ENCODE measurements at places on chromosomes 7 and 10.

DNA sequence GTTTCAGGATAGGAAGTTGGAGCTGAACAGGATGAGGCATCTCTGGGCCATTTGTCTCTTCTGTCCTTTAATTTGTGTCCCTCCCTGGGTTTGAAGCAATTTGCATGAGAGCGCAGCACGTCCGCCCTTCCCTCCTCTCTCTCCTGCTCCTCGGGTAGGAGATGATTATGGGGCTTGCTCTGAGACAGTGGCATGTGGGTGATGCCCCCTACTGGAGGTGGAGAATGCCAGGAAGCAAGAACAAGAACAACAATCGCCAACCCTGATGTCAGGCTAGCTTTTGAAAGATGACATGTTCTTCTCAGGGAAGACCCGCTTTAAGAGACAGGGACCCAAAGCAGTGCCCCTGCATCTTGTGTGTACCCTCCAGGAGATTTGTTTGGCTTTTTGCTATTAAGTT, 63.9 kb upstream of the LOXL4 start:
- DNase-seq: peak; percentile 45

DNA sequence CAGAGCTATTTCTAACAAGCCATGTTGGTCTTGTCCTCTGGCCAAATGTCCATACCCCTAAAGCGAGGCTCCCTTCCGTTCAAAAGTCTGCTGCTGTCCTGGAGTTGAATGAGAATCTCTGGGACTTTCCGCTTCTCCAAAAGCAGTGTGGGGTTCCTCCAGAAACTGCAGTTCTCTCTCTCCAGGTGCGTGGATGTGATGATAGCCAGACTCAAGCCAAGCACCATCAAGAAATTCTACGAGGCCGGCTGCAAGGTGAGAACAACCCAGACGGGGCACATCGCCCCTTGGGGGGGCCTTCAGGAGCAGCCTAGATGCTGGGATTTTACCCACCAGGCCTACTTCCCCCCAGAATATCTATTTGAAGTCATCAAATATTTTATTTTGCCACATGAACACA, 26.5 kb downstream of the BTBD16 start:
- no peak for DNase-seq

DNA sequence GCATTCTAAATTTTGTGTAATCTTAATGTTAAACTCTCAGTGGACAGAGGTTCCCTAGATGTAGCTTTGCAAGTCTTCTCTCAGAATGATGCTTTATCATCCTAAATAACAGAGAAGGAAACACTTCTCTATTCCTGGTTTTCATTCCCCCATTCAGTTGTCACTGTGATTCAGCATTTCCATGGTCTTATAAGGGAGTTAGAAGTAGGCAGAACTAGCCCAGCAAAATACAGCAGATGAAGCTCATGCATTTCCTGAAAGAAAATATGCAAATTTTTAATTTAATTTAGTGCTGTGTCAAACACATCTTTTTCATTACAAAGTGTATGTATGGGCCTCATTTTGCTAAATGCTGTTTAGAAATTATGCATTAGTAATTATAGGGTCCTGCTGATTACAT, 70.1 kb downstream of the ITPRID1 start:
- no peak for DNase-seq

GRCh38 chr10:100413173-100413572, 49.6 kb upstream of the WNT8B start:
- DNase-seq: peak; percentile 33

DNA sequence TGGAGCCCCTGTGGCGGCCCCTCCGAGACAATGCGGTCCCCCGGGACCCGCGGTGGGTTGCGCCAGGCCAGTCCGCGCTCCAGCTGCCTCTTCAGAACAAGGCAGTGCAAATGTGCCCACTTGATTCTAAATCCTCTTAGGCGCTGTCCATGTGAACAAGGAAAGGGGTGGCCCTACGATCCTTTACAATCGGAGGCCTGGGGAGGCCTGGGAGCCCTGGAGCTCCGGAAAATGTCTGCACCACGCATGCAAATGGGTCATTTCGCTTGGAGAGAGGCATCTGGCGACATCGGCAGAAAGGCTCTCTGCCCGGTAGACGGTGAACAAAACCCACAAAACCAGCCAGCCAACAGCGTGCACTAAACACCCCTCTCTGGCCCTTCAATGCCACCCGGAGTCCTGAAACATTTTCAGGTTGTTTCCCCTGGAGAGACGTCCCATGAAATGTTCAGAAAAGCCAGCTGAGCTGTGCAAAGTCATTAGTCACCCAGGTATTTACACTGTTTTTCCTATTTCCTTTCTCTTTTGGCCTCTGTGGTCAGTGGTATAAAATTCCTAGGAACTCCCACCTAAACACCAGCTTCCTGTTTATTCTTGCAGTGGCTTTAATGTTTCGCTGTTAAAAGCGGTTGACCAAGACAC, 102.8 kb upstream of the ZNF438 start:
- DNase-seq: no peak

DNA sequence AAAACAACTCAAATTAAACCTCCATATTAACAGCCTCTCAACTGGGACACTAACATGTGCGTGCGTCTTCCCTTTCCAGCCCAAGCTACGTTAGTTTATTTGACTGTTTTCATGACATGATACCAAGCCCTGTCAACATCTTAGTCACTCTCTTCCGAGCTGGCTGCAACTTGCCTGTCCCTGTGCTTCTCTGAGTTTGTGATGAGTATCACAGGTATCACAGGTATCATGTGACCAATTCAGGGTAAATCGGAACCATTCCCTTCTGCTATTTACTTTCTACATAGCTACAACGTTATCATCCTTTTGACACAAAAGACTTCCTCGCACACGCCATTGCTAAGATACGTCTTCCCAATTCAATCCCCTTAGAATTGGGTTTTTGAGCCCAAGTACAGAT, 70.2 kb downstream of the CAV1 start:
- no peak for DNase-seq

GRCh38 chr7:157009778-157010587, 480 bp downstream of the MNX1 start:
- DNase-seq: no peak

DNA sequence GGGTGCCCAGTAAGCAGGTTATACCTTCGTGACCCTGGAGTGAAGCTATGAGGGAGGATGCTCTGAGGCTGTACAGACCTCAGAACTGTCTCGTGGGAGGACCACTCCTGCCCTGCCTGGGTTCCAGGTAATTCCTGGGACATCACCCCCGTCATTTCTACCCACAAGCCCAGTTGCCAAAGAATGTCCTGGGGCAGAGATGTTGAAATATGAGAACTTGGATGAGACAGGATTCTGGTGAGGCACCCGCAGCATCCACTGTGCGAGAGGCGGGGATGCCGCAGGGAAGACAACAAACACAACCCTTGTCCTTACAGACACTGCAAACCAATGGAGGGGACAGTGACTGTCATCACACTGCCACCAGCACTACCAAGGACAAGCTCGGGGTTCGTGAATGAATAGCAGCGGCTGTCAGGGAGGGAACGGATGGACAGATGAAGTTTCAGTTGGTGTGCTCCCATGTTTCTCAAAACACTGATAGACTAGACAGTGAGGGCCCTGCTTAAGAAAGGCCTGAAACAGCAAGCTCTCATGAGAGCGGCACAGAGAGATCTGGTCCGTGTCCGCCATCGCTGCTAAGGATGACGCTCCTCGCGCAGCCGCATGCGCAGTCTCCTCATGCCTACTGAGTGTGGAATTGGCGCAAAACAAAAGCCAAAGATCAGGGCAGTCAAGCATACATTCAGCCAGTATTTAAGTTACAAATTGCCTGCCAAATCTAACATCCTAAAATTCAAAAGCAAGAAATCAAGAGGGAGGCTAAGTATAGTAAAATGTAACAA, 82.0 kb upstream of the RHEB start:
- no peak for DNase-seq

GRCh38 chr10:53748319-53748718, 975.7 kb upstream of the MBL2 start:
- DNase-seq: no peak

GRCh38 chr10:74194999-74195398, 44.0 kb downstream of the ADK start:
- no peak for DNase-seq

DNA sequence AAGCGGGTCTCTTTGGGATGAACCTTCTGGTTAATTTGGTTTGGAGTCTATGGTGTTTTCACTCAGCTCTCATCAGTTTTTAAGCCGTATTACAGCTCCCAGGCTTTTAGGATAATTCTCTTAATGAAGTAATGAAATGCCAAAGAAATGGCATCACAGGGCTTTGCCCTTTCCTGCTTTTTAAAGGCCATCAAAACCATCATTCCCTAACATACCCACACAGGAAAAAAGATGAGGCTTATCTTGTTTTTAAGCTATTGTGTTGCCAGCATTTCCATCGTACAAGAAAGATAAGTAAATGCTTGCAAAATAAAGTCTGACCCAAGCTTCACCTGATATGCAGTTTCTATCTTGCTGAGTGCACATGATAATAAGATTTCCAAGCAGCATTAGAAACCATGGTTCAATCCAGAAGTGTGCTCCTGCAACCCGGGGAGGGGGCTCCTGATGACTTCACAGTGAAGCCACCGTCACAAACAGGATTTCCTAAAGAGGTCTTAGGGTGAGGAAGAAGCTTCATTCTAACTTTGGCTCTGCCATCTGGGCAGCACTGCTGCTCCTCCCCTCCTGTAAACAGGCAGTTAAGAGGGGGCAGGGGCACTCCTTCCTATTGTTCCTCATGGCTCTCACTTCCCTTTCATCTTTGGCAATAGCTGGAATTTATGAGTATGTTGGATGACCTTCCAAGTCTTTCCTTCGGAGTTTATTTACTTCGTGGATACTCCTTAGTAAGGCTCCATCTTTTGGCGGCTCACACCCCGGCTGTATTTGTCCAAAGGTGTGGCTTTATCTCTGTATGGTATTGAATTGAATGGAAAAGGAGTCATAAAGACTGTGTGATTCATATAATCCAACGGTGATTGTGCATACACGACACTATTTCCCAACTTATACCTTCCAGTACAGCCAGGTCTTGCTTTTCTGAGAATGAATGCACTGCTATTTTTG, 55.2 kb upstream of the FAM133B start:
- DNase-seq: no peak

DNA sequence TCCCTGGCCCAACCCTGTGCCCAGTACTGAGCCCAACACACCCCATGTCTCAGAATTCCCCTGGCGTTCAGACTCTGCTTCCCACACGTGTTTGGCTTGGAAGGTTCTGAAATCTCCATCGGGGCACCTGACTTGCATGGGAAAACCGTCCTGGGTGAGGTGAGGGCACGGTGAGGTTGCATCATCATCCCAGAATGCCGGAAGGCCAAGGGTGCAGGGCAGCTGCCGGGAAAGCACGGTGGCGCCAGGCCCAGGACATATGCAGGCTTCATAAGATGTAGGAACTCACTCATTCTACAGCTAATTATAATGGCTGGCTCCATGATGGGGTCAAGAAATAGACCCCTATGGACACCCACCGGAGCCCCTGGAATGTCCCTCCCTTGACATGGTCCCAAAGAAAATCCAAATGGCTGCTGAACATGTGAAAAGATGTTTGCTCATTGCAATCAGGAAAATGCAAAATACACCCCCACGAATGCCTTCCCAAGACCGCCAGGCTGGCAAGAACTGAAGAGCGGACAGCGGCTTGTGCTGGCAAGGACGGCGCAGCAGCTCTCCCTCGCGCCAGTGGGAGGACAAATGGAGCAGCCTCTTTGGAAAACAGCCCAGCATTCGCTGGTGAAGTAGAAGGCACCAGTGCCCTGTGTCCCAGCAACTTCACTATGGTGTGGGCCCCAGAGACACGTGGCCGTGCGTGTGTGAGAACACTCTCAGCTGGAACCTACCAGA, 2.3 kb downstream of the KNDC1 start:
- DNase-seq: no peak

DNA sequence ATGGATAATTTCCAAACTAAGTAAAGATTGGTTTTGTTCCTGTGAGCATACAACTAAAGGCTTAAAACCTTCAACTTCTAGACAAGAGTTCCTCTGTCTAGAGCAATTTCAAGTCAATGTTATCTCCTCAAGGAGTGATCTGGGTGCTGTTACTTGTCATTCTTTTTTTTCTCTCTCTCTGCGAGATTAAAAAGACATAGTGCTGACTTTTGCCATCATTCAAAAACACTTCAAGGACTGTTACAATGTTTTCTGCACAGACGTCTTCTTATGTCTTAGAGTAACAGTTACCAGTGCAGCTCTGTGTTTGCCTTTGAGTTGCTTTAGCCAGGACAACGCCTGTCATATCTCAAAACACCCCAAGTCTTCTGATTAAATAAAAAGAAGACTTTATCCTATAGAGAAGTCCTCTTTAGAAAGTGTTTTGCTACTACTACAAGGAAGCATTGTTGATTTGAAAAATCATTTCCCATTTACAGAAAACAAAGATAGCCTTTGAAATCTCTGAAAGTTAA, 263.5 kb upstream of the FERD3L start:
- DNase-seq: peak; percentile 78

DNA sequence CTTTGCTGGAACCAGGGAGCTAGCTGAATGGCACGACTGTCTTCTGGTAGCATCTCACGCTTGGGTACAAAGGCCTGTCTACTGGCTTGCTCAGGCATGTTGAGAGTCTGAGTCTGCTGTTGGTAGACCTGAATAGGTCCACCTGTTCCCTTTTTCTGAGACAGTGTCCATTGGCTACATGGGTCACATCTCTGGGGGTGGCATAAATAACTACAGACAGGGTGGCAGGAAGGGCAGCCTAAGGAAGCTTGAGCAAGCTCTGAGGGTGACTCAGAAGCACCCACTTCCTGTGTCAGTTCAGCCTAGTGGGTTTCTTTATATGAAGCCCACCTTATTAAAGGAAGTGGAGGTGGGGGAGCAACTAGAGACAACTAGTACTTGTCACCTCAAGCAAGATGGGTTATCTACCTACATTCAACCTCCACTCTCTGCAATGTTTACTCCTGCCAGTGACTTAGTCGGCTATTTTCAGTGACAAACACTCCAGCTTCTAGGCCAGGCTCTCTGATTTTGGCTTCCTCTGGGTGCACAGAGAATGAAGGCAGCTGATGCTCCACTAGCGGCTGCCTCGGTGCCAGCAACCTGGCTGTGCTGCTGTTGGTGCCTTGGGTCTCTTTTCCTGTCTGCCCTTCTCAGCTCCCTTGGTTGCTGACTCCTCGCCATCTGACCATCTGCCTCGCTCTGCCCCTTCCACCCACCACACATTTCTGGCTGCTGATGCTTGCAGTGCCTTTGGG, 5.7 kb upstream of the ZYX start:
- DNase-seq: no peak

DNA sequence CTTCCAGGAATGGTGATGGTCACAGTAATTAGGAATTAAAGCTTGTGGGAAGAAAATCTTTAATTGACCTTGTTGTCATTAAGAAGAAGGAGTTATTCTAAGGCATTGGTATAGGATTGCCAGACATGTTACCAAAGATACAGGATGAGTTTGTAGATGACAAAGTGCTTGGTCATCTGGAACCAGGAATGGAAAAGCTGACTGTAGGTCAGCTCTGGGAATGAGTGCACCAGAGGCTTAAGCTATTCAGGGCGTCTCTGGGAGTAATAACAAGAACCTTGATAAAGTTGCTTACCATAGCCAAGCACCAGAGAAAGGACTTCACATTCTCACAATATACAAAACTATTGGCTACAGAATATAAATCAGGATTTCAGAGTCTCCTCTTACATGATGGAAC, 89.0 kb downstream of the PHTF2 start:
- no peak for DNase-seq

- no peak for DNase-seq
Observed at GRCh38 chr10:129728905-129729795, 234.9 kb downstream of the EBF3 start.

- DNase-seq: peak; percentile 76
Observed at GRCh38 chr7:6375348-6376101, 72.2 kb downstream of the DAGLB start.

GRCh38 chr7:136134503-136134902, 157.3 kb upstream of the MTPN start:
- peak; percentile 71 for DNase-seq

- no peak for DNase-seq
Observed at GRCh38 chr7:120654241-120654640, 203.7 kb downstream of the TSPAN12 start.

Data from SK-MEL-5 (cell line).